ENCODE measurements at places on chromosomes 11 and 22.

DNA sequence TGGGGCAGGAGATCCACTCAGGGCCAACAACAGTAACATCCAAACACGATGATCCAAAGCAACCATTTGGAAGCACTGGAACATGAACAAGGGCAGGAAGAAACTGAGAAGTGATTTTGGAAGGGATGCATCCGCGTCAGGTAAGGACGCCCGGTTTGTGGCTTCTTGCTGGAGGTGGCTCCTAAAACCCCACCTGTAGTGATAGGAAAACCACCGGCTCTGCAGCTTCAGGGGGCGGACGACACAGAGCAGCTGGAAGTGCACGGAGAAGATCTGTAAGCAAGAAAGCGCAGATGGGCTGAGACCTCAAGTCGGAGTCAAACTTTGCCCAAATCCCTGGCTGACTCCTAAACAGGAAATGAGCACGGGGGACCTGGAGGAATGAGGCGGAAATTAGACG is 1066.1 kb downstream of the BRD1 start:
- no peak for DNase-seq

GRCh38 chr11:95254131-95254704 is 23.2 kb upstream of the SESN3 start:
- DNase-seq: peak; percentile 82

- DNase-seq: no peak
Measured at GRCh38 chr22:26086359-26086758, 82.9 kb upstream of the SEZ6L start.

- peak; percentile 47 for DNase-seq
Measured at GRCh38 chr22:30636226-30637077, 871 bp downstream of the SLC35E4 start.

- DNase-seq: peak; percentile 78
Measured at GRCh38 chr11:2991452-2992233, 486 bp downstream of the NAP1L4 start.

- no peak for DNase-seq
Measured at GRCh38 chr11:108543316-108543964, 45.3 kb upstream of the POGLUT3 start.

GRCh38 chr22:46001426-46002106 is 24.6 kb upstream of the WNT7B start:
- DNase-seq: no peak

DNA sequence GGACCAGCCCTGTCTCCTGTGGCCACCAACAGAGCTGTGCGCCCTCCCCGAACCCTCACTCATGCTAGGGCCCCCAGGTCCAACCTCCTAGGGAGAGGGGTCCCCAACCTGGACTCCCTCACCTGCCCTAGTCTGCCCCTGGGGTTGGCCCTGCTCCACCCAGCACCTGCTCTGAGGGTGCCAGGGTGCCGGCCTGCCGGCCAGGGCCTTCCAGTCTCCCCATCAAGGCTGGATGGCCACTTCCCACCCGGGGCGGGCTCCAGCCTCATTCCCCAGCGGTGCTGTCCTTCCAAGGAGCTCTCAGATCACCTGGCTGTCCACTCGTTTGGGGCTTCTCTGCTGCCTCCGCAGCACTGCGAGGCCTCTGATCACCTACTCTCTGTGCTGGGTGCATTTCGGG is 39.1 kb downstream of the CDKN1C start:
- DNase-seq: no peak

DNA sequence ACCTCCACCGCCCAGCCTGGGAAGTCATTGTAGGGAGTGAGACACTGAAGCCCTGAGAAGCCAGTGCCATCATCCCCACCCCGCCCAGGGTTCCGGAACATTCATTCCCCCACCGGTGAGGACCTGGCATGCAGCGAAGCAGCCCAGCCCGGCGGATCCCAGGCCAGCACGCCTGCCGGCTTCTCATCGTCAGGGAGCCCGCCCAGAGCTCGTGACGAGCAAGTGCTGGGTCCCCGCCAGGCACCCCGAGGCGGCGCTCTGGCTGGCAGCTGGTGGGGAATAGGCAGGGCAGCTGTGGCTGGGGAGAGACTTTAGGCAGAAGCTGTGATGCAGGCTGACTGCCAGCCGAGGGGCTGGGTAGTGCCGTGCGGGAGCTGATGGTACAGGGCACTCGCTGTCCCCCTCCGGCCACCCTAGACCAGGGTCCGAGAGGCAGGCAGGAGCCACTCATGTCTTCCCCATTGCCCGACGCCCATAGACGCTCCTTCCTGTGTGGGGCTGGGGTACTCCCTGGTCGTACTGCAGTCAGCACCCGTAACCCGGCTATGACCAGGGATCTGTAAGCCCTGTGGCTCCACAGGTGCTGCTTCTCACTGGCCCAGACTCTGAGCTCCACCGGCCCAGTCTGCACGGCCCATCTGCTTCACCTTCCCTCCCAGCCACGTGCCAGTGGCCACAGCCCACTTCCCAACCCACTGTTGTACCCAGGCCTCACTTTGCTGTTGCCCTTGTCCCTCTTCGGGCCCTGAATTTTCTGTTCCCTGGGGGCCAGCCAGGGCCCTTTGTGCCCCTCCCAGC is 24.5 kb upstream of the CABP7 start:
- DNase-seq: no peak

- no peak for DNase-seq
Measured at GRCh38 chr11:65002706-65003105, 5.9 kb upstream of the BATF2 start.

DNA sequence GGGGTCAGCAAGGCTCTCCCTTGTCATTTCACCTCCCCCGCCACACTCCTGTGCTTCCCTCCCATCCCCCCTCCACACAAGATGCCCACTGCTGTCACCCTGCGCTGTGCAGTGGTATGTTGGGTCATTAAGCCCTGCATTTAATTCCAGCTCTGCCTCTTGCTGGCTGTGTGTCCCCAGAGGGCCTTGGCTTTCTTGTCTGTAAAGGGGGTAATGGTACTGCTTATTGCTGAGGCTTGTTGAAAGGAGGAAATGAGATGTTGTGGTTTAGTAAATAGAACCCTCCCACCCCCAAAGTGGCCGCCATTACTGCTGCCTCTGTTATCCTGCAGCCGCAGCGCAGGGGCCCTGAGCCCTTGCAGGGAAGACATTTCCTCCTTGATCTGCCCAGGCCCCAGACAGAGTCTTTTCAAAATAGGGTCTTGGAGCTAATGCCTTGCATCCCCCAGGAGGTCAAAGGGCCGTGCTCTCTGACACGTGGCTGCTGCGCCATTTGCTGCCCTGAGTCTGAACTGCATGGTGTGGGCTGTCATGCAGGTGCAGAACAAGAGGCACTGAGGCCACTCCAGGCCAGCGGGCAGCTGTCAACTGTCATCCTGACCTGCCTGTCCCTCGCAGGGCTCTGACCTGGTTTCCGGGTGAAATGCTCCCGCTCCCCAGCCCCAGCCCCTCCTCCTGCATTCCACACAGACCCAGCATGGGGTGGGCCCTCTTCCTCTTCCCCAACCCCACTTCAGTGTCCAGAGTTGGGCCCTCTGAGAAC is 18.7 kb downstream of the PVALB start:
- DNase-seq: peak; percentile 28

- DNase-seq: peak; percentile 98
Measured at GRCh38 chr22:22342697-22343580, 98.4 kb downstream of the VPREB1 start.

DNA sequence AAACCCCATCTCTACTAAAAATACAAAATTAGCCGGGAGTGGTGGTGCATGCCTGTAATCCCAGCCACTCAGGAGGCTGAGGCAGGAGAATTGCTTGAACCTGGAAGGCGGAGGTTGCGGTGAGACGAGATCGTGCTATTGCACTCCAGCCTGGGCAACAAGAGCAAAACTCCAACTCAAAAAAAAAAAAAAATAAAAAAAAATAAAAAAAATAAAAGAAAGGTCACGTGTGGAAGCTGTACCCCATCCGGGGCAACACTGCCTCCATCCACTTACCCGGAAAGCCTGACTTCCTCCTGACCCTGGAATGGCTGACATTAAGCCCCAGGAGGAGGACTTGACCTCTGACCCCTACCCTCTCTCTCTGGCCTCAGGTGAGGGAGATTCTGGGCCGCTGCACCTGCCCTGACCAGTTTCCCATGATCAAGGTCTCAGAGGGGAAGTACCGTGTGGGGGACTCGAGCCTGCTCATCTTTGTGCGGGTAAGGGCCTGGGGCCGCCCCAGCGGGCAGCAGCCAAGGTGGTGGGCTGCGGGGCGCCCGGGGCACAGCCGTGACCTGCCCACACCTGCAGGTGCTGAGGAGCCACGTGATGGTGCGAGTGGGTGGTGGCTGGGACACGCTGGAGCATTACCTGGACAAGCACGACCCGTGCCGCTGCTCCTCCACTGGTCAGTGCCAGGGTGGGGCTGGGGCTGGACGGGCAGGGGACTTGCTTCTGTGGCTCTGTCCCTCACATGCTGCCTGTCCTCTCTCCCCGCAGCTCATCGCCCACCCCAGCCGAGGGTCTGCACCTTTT is 3.8 kb downstream of the GAS2L1 start:
- no peak for DNase-seq

DNA sequence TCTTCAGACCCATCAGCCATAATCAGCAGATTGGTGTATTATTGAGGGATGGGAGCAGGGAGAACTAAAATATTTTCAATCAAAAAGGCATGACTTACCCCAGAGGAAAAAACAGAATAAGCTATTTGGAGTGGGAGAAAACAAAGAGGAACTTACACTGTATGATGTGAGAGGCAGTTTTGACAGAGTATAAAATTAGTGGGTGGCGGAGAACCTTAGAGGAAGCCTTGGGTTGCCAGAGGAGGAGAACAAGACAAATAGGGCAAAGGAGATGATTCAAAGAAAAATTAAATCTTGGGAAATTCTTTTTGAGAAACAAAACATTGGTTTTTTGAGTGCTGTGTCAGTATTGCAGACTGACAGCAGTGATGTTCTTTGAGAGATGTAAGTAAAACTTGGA is 285.0 kb downstream of the C11orf87 start:
- DNase-seq: no peak

GRCh38 chr11:26947904-26948639 is 45.8 kb upstream of the FIBIN start:
- no peak for DNase-seq

- peak; percentile 51 for DNase-seq
Measured at GRCh38 chr11:36711104-36711825, 113.2 kb upstream of the RAG2 start.

DNA sequence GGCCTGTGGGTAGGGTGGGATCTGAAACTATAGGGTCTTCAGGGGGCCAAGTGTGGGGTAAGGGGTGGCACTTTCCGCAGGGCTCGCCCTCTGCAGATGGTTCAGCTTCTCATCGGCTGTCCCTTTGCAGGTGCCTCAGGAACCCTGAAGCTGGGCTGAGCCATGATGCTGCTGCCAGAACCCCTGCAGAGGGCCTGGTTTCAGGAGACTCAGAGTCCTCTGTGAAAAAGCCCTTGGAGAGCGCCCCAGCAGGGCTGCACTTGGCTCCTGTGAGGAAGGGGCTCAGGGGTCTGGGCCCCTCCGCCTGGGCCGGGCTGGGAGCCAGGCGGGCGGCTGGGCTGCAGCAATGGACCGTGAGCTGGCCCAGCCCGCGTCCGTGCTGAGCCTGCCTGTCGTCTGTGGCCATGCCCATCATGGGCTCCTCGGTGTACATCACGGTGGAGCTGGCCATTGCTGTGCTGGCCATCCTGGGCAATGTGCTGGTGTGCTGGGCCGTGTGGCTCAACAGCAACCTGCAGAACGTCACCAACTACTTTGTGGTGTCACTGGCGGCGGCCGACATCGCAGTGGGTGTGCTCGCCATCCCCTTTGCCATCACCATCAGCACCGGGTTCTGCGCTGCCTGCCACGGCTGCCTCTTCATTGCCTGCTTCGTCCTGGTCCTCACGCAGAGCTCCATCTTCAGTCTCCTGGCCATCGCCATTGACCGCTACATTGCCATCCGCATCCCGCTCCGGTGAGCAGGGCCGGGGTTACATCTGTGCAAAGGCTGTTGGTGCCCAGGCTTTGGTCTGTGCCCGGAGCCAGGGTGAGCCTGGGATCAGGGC is 5.8 kb downstream of the ADORA2A start:
- no peak for DNase-seq

DNA sequence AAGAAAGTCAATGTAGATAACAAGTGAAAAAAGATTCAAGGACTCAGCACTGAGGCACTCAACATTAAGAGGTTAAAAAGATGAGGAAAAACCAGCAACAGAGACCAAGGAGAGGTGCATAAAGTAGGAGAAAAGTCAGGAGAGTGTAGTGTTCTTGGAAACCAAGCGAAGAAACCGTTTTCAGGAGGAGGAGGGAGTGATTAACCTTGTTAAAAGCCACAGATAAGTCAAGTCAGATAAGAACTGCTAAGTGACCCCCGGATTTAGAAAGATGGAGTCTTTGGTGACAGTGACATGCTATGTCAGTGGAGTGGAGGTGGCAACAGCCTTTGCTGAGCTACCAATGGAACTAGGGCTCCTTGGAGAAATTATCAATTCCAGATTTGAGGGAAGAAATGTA is 13.9 kb upstream of the NARS2 start:
- DNase-seq: no peak

DNA sequence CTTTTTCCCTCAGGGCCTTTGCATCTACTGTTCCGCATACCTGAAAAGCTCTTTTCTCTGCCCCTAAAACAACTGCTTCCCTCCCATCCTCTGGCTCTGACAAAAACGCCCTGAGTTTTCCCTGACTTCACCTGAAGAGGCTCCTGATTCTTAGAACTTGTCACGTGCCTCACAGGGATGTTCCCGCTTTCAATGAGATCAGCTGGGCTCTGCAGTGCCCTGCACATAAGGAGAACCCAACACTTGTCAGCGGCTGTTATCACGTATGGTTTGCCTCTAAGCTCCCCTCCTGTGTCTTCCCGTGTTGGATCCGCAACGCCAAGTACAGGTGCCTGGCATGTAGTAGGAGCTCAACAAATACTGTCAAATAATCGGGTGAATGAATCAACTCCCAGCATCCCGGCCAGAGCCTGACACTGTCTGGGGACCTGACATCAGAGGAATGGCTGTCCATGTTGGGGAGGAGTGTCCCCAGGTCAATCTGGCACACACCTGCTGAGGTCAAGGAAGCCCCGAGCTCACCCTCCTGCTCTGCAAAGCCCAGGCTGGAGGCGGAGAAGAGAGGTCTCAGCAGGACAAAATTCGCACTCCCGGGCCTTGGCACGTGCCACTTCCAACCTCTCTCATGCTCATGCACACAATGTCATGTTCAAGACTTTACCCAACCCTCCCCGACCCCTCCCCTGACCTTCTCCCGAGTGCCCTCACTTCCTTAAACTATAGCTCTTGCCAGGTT is 4.2 kb upstream of the GRK2 start:
- peak; percentile 60 for DNase-seq

DNA sequence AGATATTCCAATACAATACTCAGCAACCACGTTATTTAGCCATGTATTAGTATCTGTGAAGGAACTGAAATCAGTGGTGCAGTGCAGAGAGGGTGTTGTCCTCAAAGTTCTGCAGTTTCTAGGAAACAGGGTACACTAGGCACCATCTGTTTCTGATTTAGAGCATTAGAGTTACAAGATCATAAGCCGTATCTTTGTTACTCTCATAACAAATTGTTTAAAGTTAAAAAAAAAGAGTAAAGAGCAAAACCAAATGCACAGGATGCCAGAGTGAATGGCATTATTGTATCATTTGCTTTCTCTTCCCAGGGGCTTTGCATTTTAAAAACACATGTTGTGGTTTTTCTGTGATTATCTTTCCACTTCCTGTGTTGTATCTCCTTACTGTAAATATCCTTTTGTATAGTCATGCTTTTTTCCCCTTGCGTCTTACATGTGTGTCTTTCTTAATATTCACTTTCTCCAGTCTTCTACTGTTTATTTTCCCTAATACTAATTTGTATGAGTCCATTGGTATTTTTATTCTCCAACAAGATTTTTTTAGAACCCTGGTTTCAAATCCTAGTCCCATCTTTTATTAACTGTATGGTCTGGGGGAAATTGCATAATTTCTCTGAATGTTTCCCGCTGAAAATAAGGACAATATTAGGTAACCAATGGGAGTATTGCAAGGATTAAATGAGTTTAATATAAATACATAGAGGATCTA is 15.2 kb upstream of the NUP160 start:
- DNase-seq: no peak

GRCh38 chr11:102368472-102368871 is 21.5 kb downstream of the BIRC2 start:
- DNase-seq: no peak

Measured in GM23338 (cell line).